ENCODE measurements at places on chromosomes 16 and 17.

DNA sequence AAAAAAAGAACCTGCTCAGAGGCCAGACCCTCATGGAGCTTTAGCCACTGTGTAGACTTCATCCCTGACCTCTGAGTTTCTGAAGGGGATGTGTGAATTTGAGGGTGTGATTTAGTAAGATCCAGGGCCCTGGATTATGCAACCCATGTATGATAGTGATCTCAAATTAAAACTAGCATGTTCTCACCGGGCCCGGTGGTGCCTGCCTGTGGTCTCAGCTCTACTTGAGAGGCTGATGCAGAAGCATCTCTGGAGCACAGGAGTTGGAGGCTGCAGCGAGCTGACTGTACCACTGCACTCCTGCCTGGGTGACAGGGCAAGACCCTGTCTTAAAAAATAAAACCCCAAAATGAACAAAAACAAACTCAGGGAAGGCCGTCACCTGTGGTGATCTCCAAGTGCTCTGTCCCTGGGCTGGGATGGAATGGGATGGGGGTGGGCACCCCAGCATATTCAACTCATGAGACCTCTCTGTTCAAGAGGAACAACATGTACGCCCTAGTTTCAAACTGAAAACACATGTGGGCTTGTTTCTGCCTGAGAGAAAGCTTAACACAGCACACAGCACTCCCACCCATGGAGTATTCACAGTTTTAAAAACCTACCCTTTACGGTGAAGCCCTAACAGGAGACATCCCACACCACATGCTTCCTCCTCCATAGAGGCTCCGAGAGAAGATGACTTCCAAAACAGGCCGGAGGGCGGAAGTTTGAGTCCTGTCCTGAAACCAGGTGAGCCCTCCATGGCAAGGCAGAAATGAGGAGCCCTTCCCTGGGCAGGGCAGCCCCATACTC is 30.1 kb downstream of the GNPTG start:
- DNase-seq: no peak

DNA sequence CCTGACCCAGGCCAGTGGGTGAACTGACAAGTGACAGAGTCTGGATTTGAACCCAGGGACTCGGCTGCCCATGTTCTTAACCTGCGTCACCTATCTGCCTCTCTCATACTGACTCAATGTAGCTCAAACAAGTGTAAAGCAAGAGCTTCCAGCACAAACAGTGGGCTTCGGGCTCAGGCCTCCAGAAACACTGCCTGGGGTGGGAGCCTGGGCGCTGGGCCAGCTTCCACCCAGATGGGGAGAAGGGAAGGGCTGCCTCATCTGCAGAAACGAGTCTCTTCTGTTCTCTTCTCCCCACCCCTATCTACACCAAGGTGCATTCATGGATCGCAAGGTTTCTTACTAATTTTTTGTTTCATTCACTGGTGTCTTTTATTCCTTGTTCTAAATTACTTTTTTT is 1.3 kb downstream of the CDRT4 start:
- DNase-seq: no peak

DNA sequence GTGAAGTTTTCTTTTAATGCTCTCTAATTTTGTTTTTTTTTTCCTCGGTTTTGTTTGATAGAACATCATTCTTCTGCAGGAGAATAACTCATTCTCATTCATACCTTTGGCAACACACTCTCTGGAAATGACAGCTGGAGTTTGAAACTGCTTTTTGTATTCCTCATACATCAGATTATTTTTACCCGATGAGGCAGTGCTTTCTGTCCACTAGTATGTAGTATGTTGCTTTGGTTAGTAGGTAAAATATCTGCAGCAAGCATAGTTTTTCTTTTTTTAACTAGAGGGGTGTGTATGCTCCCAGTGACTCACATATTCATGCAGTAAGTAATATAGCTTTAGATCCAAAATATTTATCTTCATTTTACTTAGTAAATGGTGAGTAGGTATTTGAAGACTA is 6.4 kb downstream of the PRKCA start:
- no peak for DNase-seq

- DNase-seq: no peak
These were observed 279.0 kb downstream of the SLC39A11 start for GRCh38 chr17:72813481-72813880.

DNA sequence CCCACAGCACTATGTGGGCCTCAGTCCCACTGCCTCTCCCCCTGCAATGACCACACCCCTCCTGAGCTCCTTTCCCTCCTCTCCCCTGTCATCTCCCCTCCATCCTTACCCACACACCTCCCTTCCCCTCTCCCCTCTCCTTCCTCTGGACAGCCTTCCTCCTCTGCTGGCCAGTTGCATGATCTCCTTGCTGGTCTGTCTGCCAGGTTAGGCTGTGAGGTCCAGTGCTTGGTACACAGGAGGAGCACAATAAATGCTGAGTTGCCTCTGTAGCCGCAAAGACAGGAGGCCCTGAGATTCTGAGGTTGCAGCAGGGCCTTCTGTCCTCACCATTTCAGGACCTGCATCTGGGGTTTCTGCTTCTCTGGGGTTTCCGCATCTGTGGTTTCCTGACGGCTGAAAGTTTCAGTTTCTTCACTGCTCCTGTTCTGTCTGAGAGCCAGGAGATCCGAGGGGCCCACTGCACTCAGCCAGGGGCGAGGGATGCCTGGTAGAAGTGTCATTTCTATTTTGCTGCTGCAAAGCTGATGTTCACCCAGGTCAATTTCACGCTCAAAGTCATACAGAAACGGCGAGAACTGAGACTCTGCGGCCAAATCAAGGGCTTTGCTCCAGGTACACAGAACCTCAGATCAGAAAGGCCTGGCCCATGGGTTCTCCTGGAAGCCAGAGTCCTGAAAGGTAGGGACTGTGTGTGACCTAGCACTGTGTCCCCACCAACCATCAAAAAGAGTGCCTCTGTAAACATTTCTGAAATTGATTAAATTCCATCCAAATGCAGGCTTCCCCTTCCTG is 4.6 kb upstream of the SLC12A3 start:
- DNase-seq: peak; percentile 66

DNA sequence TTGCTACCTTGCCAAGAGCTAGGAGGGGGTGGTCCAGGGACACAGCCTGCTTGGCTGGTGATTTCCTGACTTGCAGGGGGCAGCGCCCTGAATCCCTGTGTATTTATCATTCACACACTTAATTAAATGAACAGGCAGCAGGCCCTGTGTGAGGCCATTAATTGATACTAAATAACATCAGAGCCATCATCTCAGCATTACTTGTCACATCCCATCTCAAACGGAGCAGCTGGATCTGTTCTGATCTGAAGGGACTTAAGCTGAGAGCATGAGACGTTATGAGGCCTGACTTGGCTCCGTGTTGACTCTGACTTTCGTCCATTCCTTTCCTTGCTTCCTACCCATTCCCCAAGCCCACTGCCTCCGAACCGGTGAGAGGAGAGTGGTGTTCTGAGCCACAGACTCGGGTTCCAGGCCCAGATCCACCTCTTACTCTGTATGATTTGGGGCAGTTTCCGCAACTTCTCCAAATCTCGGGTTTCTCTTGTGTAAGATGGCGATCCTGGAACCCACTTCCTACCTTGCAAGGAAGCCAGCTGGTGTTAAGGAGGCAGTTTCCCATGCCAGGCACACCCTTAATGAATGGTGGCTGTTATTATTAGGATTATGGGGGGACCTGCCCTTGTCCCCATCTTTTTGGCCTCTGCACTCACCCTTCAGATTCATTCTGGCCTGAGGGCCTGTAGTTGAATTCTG is 33.8 kb downstream of the CACNA1G start:
- no peak for DNase-seq

DNA sequence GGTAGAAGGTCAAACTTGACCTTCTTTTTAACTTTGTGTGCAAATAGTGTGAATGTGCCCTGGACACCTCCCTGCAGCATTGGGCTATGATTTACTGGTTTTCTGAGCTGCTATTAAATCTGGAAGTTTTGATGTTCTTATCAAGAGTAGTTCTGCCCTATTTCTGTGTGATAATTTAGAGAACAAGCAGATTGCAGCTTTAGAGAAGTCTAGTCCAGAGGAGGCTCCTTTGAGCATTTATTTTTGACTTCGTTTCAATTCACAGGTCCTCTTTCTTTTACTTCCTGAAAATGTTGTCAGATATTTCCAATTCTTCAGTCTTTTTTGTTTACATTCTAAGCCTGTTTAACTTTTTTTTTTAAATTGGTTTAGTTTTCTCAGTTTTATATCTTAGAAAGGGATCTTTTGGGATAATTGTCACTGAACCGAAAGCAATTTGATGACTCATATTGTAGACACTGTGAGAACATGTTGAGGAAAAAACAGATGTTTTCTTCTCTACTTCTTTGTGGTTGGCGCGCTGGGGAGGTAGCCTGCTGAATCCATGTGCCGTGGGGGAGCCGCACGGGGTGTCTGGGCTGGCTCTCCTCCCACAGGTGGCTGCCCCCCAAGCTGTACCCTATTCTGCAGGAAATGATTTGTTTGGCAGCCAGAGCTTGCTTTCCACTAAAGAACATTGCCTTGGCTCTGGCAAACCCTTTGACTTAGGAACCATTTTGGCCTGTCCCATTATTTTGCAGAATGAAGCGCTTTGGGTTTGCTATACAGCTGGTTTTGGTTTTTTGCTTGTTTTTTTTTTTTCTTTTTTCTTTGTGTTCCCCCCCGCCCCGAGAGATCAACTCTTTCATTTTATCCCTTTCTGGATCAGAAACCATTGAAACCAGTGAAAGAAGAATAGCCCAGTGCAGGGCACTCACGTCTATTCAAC is 53.4 kb downstream of the MFSD11 start:
- DNase-seq: peak; percentile 23

DNA sequence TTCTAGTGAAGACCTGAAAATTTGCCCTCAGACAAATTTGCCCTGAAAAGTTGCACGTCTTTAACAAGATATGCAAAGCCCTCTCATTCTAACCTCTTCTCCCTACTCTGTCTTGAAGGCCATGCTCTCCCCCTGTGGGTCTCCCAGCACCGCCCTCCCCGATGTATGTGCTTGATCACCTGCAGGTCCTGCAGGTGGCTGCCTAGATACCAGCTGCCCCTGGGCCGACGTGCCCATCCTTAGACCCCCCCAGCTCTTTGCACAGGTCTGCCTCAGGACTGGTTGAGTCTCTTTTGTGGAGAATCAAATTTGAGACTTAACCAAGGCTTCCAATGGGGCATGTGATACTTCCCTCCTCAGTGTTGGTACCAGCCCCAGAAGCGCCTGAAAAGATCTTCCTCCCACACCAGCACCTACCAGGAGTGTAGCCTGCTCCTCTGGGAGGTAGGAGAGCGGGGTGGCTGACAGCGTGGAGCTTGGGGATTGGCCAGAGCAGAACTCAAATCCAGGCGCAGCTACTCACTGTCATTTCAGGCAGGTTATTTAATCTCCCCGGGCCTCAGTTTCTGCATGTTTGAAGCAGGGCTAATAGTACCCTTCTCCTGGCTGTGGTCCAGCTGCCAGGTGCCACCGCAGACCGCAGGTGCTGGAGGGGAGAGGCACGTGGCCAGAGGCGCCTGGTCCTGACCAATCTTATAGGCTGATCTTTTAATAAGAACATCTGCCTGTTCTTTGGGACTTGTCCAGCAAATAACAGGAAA is 4.5 kb upstream of the MRPL38 start:
- no peak for DNase-seq

DNA sequence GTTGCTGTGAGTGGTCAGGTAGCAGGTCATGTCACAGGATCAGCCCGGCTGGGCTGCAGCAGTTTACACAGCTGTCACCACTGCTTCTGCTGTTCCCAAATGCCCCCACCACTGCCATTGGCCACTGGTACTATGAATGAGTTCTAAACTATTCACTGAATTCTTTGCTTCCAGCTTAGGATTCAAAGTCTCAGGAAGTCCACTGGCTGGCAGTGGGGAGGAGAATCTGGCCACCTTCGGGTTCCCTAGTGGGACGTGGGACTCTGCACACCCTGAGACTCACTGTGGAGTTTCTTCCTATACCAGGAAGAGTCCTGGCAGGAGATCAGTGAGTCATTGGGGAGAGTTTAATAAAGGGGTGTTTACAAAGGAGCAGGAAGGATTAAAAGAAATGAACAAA is 6.9 kb downstream of the MT1X start:
- no peak for DNase-seq

DNA sequence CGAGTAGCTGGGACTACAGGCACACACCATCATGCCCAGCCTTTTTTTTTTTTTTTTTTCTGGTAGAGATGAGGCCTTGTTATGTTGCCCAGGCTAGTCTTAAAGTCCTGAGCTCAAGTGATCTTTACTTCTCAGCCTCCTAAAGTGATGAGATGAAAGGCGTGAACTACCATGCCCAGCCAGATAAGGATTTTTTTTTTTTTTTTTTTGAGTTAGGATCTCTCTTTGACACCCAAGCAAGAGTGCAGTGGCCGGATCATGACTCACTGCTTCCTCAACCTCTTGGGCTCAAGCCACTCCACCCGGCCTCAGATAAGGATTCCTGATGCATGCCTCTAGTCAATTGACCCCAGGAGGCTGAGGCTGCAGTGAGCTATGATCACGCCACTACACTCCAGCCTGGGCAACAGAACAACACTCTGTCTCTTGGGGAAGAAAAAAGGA is 11.2 kb upstream of the PLEKHG4 start:
- DNase-seq: no peak

- DNase-seq: no peak
These were observed 48.9 kb upstream of the MRPS23 start for GRCh38 chr17:57898487-57899311.

DNA sequence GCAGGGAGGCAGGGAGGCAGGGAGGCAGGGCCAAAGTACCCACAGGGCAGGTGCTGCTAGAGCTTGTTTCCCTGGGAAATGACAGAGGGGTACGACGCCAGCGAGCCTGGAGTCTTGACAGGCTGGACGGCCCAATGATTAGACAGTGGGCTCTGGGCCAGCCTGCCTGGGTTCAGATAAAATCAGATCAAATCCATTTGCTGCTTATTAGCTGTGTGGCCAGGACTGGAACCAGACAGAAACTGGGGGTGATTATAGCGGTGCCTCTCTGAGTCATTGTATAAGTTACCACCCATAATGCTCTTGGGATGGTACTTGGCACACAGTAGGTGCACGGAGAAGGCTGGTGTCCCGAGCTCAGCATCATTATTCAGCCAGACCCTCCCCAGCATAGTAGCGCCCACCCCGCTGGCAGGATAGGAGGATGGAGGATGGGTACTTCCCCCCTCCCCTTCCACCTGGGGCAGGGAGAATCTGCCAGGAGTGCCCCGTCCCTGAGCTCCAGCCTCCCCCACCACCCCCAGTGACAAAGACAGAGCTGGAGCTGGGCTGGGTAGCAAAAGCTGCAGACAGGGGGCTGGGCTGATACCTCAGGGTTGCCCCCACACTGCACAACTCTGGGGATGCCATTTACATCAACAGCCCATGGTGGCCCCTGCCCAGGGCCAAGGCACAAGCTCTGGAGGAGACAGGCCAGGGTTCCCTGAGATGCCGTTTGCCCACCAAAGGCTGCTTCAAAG is 77.6 kb upstream of the TNRC6C start:
- peak; percentile 30 for DNase-seq

DNA sequence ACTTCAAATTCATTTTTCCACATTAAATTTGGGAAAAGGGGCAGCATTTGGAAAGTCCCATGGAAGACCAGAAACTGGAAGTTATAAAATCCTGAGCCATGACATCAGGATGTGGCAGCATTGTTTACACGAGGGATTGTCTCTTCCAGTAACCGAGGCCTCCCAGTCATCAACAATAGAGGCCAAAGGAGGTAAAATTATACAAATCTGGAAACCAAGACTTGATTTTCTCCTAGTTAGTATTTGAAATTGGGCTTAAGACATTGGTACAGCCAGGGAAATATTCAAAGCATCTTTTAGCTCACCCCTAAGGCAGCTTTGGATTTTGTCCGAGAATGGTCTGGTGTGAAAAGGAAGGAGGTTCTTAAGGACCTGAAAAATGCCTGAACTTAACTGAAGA is 251.6 kb upstream of the FOXF1 start:
- DNase-seq: no peak

- peak; percentile 50 for DNase-seq
These were observed 1.2 kb downstream of the UBALD2 start for GRCh38 chr17:76266244-76266938.

GRCh38 chr16:66265048-66265415 is 101.5 kb upstream of the CDH5 start:
- DNase-seq: no peak

Data from CD4-positive, alpha-beta T cell treated with Interleukin-4 for 1 hour (primary cell).